ENCODE measurements at places on chromosomes 5 and 9.

- no peaks in the 10 kb centered on the region for H3K36me3 ChIP-seq
- H3K4me1 ChIP-seq: no peaks in the 10 kb centered on the region
- H3K4me3 ChIP-seq: no peak overlapping the region
- no peak for DNase-seq
Measured at GRCh38 chr9:77127071-77127470, 50.3 kb upstream of the VPS13A start.

GRCh38 chr5:42390115-42390514 is 33.1 kb upstream of the GHR start:
- H3K4me1 ChIP-seq: no peaks in the 10 kb centered on the region
- no peak for DNase-seq
- no peaks in the 10 kb centered on the region for H3K27me3 ChIP-seq

- H3K27me3 ChIP-seq: no peaks in the 10 kb centered on the region
- peak overlapping the region; percentile 72 for H3K4me3 ChIP-seq
- peak; percentile 82 for DNase-seq
Measured at GRCh38 chr9:20621471-20622329, 599 bp downstream of the MLLT3 start.

DNA sequence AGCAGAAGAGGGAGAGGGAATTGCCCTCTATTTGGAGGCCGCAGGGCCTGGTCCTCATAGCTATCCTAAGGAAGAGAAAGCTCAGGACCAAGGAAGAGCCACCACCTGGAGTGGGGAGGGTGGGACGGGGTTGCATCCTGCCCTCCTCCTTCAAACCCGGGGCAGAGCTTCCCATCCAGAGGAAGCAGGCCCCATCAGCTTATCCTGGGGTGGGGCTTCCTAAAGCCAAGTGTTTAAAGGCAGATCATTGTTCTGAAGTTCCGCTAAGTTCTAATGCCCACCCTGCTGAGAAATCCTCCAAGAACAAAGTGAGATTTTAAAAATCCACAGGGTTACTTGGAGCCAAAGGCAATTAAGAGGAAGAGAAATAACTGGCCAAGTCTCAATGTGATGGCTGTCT is 210.3 kb downstream of the C9orf152 start:
- no peak overlapping the region for H3K4me3 ChIP-seq
- H3K27me3 ChIP-seq: no peaks in the 10 kb centered on the region
- DNase-seq: no peak
- H3K36me3 ChIP-seq: peaks cover 11% of the 10 kb centered on the region
- H3K27ac ChIP-seq: no peak overlapping the region

- H3K27ac ChIP-seq: no peak overlapping the region
- H3K4me3 ChIP-seq: no peak overlapping the region
- H3K36me3 ChIP-seq: no peaks in the 10 kb centered on the region
- H3K4me1 ChIP-seq: no peaks in the 10 kb centered on the region
Measured at GRCh38 chr9:90783552-90783951, 18.1 kb upstream of the SYK start.

- H3K27ac ChIP-seq: peak overlapping the region; percentile 62
- peak; percentile 98 for DNase-seq
- no peaks in the 10 kb centered on the region for H3K27me3 ChIP-seq
- H3K4me1 ChIP-seq: peaks cover 31% of the 10 kb centered on the region
- H3K4me3 ChIP-seq: no peak overlapping the region
Measured at GRCh38 chr9:91164724-91165520, 196.8 kb downstream of the AUH start.
